ENCODE measurements at places on chromosomes 1 and 21.

DNA sequence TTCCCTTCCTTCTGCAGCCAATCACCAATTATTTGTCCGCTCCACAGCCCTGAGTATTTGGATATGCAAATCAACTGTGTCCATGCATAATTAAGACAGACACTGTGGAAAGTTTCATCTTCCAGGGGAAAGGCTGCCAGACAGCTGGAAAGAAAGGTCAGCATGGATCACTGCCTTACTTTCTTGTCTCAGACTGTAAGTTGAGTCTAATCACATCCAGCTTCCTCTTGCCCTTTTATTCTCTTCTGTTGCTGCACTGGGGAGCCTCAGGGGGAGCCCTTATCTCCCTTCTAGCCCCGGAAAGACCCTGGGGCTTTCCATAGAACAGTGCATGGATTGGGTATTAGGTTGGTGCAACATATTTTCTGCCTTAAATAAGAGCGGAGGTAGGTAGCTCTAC, 182.9 kb downstream of the OMA1 start:
- DNase-seq: no peak

DNA sequence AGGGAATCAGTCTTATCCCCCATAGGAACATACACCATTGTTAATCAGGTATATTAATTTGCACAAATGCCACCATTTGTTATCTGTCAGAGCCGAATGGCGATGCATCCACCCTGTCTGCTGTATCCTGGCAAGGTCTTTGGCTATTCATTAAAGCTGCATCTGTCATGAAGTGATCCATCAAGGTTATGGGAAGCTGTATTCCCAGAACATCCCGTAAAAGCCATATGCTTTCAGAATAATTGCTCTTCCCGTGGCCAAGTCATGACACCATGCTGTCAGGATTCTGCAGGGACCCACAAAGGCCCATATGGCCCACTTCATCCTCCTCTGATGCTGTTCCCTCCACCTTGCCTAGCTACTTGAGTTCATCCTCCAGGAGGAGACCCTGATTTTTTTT, 103.9 kb downstream of the RAVER2 start:
- DNase-seq: no peak

GRCh38 chr1:43352881-43353280, 5.9 kb upstream of the CDC20 start:
- no peak for DNase-seq

GRCh38 chr1:207984831-207985572, 74.1 kb upstream of the CD34 start:
- DNase-seq: no peak

DNA sequence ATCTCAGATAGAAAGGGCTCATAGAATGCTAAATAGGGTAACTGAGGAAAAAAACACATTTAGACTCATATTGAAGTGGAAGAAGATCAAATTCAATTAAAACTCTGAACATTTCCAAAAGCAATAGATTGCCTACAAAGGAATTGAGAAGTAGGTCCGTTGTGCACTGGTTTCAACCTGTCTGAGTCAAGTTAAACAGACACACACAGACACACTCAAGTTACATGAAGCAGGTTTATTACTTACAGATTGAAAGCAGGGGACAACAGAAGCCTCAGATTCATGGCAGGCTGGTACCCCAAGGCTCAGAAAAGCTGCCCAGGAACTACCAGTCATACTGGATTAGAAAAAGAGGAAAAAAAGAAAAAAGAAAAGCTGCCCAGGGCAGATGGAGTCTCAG, 20.7 kb upstream of the S100A2 start:
- no peak for DNase-seq

GRCh38 chr21:35095859-35096291, 46.8 kb upstream of the RUNX1 start:
- no peak for DNase-seq

GRCh38 chr1:220890602-220891001, 11.4 kb downstream of the HLX start:
- no peak for DNase-seq

GRCh38 chr1:171935664-171936063, 94.4 kb downstream of the DNM3 start:
- no peak for DNase-seq

DNA sequence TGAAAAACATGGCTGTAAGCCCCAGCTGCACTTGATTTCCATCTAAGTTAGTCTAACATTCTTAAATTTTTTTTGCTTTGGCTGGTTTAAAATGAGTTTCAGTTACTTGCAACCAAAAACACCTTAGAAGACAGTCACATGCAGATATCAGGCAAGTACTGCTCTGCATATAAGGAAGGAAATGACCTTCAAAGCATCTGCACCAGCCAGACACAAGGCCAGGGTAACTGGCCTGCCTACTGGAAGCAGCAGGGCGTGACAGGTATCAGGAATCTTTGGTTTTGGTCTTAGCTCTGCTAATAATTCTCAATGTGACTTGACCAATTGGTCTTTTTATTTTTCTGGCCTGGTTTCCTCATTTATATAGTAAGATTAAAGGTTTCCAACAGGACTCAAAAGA, 33.5 kb downstream of the SCYL3 start:
- DNase-seq: no peak

- DNase-seq: no peak
These were observed 21.8 kb downstream of the RSPH1 start for GRCh38 chr21:42474043-42474831.

DNA sequence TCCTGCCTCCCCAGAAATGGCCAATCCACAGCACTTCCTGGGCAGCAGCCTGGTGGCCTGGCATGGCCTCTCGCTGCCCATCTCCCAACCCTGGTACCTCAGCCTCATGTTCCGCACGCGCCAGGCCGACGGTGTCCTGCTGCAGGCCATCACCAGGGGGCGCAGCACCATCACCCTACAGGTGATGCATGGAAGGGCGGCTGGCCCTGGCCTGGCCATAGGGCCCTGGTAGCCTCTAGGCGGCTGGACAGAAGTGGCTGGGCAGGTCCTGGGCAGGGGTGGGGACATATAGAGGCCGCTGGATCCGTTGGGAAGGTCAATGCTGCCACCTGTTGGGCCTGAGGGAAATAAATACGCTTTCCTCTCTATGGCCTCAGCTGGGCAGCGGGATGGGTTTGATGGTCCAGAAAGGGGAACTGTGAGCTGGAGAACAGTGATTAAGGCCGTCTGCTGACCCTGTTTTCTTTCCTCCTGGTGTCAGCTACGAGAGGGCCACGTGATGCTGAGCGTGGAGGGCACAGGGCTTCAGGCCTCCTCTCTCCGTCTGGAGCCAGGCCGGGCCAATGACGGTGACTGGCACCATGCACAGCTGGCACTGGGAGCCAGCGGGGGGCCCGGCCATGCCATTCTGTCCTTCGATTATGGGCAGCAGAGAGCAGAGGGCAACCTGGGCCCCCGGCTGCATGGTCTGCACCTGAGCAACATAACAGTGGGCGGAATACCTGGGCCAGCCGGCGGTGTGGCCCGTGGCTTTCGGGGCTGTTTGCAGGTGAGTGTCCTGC, 14.4 kb downstream of the CELSR2 start:
- peak; percentile 74 for DNase-seq

DNA sequence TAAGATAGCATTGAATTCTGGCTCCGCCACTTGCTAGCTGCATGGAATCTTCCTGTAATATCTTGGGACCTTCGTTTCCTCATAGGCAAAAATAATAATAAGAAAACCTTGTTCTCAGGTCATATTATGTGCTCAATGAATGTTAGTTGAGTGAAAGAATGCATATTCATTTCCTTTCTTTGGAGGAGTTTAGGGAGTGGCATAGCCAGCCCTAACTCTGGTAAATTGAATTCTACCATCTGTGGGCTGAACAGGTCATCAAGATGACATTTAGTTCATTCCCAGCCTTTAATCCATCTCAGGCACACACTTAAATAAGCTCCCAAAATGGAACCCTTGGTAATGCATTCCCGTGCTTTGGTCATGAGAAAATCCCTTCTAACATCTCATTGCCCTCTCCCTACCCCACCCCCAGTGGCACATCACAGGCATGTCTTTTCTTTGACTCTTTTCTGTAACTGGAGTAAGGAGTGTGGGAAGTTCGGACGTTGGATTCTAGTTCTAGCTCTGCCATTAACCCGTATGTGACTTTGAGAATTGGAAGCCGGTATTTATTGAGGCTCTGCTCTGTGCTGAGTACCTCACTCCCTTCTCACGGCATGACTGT, 13.2 kb upstream of the MYOG start:
- DNase-seq: no peak

- no peak for DNase-seq
These were observed 107.9 kb downstream of the S1PR1 start for GRCh38 chr1:101344745-101345144.

DNA sequence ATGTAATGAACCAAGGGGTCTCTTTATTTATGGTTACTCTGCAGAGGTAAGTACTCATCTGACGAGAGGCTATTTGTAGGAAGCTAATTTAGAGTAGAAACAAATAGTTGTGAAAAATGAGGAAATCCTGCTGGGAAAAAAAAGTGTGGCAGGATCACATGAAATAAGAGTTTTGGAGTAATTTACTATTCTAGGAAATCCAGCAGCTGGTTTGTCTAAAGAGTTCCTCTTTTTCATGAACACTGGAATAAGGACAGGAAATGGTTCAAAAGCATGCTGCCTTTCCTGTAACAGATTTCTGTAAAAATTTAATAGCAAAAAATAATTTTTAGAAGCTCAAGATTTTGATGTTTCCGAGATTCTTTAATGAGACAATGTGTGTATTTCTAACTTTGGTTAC, 177.3 kb downstream of the CHRM3 start:
- DNase-seq: no peak

DNA sequence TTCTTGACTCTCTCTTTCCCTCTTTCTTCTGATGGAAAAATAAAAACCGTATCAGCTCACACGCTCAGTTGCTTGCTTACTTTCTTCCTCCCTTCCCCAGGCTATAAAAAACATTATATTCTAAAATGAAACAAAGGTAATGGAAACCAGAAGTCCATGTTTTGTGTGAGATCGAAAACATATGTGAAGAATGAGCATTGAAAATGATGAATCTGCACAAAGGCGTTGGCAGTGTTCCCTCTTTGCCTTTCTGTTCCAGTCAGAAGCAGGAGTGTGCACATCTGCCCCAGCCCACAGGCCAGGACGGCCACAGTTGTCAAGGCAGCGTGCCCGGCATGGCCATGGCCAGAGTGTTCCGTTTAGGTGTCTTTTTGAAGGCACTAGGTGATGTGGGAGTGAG, 185.3 kb upstream of the USP24 start:
- no peak for DNase-seq

- no peak for DNase-seq
These were observed 19.8 kb downstream of the MIER1 start for GRCh38 chr1:66944330-66945274.

- peak; percentile 67 for DNase-seq
These were observed 31.1 kb upstream of the HSD3B1 start for GRCh38 chr1:119475866-119476439.

GRCh38 chr1:180227861-180228647, 2.0 kb upstream of the LHX4 start:
- DNase-seq: no peak

DNA sequence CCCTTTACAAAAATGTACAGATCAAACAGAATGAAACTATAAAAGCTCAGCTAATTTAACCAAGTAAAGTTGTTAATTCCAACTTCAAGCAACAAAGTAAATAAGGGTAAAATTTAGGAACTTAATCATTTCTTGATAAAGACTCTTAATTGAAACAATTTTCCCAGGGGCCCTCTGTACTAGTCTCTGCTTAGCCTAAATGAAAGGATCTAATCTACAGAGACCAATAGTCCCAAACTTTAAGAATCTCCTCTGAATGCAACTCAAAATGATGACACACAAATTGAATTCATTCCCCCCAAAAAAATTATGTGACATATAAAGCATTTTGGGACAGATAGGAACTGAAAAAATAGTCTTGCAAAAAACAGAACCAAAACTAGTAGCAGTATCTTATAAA, 16.6 kb downstream of the EYA3 start:
- DNase-seq: no peak

GRCh38 chr1:119375366-119375765, 6.8 kb downstream of the HAO2 start:
- no peak for DNase-seq

DNA sequence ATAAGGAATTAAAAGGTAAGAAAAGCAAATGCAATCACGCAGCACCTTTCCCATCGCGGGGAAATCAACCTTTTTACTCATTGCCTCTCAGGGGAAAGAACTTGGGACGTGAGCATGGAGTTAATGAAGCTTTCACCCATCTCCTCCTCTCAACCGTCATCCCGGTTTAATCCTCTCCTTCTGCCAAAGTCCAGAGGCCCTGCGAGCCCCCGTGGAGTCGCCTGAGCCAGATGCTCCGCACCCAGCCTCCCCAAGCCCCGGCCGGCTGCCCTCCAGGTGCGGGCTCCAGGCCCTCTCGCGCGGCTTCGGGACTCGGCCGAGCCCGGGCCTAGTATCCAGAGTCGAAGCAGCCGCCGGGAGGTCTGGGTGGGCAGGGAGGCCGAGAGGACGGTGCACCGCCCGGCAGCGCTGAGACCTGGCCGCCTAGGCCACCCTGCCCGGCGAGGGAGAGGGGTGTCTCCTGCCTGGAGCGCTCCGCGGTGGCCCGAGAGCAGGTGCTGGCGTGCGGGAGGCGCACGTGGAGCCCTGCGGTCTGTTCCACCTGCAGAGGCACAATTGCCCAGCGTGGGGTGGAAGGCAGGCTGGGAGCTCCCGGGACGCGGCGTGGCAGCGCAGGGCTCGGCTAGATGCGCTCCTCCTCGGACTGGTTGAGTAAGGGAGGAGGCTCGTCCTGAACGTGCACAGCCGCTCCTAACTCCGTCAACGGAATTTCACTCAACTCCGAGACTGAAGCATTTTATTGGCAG, 218.5 kb downstream of the SDCCAG8 start:
- DNase-seq: no peak

DNA sequence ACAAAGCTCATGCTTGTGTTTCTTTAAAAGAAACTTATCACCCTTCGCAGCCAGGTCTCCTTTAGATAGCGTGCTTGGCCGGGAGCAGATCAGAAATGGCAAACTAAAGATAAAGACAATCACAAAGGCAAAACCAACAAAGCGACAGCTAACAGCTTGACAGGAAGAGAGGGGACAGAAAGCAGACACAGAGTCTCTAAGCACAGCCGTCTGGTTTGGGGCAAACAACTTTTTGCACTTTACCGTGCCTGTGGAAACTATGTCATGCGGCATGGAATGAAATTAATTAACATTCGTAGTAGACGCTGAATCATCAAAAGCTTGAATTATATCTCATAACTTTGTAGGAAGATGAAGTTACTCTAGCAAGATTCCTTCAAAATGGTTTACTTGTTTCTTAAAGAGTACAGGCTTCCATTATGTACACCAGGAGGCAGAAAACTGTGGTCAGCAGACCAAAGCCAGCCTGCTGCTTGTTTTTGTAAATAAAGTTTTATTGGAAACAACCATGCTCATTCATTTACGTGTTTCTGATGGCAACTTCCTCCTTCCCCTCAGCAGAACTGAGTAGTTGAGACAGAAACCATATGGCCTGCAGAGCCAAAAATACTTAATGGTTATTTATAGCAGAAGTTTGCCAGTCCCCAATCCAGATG, 183.2 kb downstream of the KIF26B start:
- peak; percentile 61 for DNase-seq

- DNase-seq: no peak
These were observed at the start of gene ARHGEF10L for GRCh38 chr1:17539477-17540254. Gene ARHGEF10L, plus strand, starts transcription at chr1:17539698. Its CDS starts 40,898 bp downstream, at chr1:17580596.

- DNase-seq: peak; percentile 12
These were observed 121.0 kb downstream of the TMEM53 start for GRCh38 chr1:44553127-44553758.
